ENCODE measurements at places on chromosomes 12 and 14.
A peak's percentile ranks its signal among the peaks of the same experiment; 100 is the strongest.

DNA sequence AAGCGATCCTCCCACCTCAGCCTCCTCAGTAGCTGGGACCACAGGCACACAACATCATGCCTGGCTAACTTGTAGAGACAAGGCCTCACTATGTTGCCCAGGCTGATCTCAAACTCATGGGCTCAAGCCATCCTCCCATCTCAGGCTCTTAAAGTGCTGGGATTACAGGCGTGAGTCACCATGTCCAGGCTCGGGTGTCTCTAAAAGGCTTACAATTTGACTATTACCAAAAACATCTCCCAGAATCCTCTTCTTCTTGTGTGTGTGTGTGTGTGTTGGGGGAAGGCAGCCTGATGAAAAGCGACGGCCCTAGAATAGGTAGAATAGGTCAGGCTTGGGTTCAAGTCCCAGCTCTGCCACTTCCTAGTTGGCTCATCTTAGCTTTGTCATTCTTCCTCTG, 16.8 kb downstream of the MSI1 start:
- peaks cover 2% of the 10 kb centered on the region for H3K4me1 ChIP-seq
- no peak overlapping the region for H3K4me3 ChIP-seq
- H3K27me3 ChIP-seq, result no peaks in the 10 kb centered on the region
- peaks cover 29% of the 10 kb centered on the region for H3K36me3 ChIP-seq

- peaks cover 6% of the 10 kb centered on the region for H3K4me1 ChIP-seq
- DNase-seq, result no peak
- H3K27me3 ChIP-seq, result peaks cover 29% of the 10 kb centered on the region
- no peak overlapping the region for H3K27ac ChIP-seq
Observed at GRCh38 chr12:117098361-117099217, 627 bp downstream of the TESC start.

- H3K4me3 ChIP-seq, result no peak overlapping the region
- no peaks in the 10 kb centered on the region for H3K4me1 ChIP-seq
- DNase-seq, result no peak
- no peaks in the 10 kb centered on the region for H3K27me3 ChIP-seq
Observed at GRCh38 chr14:81771651-81772275, 238.1 kb upstream of the SEL1L start.

DNA sequence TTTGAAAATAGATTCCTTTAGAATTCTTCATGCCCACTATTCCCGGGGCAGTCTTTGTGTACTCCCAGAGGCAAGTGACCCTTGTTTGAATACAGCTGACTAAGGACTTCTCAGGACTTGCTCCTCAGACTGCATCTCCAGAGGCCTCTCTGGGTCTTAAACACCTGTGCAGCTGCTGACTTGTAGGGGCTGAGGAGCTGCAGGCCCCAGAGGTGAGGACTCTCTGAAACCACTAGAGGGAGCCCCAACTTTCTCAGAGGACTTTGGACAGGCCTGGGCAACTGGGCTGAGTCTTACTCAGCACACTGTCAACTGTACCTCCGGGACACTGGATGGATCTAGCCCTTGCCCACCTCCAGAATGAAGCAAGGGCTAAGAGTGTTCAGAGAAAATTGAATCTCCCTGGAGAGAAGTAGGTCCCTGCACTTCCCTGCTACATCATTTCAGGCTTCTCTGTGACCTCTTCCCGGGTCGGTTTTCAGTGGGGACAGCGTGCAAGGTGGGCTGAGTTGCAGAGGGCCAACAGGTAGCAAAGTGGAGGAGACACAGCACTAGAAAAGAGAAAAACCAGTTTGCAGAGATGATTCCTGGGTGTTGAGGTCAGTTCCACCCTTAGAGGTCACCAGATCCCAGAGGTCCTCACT, 164.6 kb downstream of the TMEM117 start:
- no peak overlapping the region for H3K27ac ChIP-seq
- no peaks in the 10 kb centered on the region for H3K4me1 ChIP-seq
- H3K36me3 ChIP-seq, result no peaks in the 10 kb centered on the region
- H3K27me3 ChIP-seq, result no peaks in the 10 kb centered on the region
- peak; percentile 24 for DNase-seq

- H3K4me3 ChIP-seq, result no peak overlapping the region
- H3K4me1 ChIP-seq, result peaks cover 5% of the 10 kb centered on the region
- no peak for DNase-seq
- H3K36me3 ChIP-seq, result no peaks in the 10 kb centered on the region
- no peak overlapping the region for H3K27ac ChIP-seq
Observed at GRCh38 chr12:5222729-5223128, 179.1 kb downstream of the KCNA5 start.

All from trophoblast cell (in vitro differentiated cells and primary cell).